HEK293T (cell line): ENCODE measurements at places on chromosomes 1 and 21.

DNA sequence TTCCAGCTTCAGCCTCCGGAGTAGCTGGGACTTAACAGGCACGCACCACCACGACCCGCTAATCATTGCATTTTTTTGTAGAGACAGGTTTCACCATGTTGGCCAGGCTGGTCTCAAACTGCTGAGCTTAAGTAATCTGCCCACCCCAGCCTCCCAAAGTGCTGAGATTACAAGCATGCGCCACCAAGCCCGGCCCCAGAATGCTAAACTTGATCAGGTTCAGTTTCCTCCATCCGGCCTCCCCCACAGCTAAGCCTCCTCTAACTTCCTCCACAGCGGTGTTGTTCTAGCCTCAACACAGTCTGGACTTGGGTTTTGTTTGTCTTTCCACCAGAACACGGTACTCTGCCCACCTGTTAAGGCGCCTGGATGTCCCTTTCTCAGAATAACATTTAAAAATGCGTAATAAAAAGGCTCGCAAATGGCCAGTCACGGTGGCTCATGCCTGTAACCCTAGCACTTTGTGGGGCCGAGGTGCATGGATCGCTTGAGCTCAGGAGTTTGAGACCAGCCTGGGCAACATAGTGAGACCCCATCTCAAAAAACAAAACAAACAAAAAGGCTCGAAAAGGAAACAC is 2.4 kb downstream of the PARP1 start:
- DNase-seq = no peak

DNA sequence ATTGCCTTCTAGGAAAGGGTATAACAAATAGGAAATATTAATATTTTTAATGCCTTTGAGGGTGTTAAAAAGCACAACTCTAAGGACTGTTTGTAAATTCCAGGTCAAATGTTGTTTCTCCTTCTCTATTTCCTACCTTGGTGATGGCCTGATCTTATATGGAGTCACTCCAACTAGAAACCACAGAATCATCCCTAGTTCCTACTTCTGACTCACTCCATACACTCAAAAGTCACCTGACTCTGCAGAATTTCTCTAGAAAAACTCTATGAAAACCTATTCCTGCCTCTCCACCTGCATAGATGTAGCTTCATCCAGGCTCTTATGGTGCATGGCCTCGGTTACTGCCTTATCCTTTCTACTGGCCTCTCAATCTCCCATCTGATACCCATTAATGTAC is 14.5 kb downstream of the RGS4 start:
- no peak for DNase-seq

DNA sequence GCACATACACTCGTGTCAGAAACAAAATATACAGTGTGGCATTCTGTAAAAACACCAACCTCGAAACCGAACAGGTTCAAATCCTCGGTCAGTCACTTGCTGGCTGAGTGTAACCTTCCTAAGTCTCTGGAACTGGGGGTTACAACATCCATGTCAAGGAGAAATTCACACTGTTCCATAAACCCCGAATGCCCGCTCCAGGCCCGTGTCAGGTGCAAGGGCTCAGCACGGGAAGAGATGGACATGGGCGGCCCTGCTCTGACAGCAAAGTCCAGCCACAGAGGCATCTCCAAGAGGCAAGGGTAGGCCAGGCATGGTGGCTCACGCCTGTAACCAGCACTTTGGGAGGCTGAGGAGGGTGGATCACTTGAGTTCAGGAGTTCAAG is 79.5 kb downstream of the SLC66A1 start:
- DNase-seq = no peak

- DNase-seq = no peak
Observed at GRCh38 chr1:99986656-99987225, 16.9 kb downstream of the SLC35A3 start.

- no peak for DNase-seq
Observed at GRCh38 chr1:209815490-209815889, 9.5 kb upstream of the IRF6 start.

DNA sequence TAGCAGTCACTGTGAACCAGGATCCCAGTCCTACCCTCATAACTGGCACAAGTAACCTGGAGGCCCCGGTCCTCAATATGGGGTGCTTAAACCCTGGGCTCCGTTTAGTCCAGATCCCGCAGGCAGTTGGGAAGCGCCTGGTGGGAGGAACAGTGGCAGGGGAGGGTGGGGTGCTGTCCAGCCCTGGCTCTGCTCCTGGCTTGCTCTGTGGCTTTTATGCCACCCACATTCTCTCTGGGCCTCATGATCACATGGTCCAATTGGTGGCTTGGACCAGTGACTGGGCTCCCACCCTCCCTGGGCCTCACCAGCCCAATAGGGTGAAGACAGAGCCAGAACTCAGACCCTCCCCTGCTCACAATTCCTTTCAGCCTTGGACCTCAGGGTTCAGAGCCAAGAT is 2.9 kb downstream of the CD164L2 start:
- no peak for DNase-seq

- DNase-seq = no peak
Observed at GRCh38 chr1:4393191-4393590, 261.2 kb upstream of the AJAP1 start.

DNA sequence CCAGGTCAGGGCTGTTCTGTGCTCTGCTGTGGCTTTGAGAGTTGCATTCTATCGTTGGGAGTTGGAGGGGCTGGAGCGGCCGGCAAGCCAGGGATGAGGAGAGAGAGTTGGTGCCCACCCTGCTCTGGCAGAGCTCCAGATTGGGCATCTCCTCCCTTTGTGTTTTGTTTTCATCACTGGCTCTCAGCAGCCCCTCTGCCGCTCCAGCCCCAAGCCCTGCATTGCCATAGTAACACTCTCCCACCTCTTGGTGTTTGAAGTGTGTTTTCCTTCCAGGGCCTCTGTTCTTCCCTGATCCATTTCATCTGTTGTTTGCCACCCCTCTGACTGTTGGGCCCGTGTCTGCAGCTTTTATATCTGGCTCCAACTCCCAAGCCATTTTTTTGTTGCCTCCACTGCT is 152.7 kb downstream of the URB2 start:
- no peak for DNase-seq

GRCh38 chr1:107604825-107605224 is 360.2 kb downstream of the VAV3 start:
- no peak for DNase-seq

DNA sequence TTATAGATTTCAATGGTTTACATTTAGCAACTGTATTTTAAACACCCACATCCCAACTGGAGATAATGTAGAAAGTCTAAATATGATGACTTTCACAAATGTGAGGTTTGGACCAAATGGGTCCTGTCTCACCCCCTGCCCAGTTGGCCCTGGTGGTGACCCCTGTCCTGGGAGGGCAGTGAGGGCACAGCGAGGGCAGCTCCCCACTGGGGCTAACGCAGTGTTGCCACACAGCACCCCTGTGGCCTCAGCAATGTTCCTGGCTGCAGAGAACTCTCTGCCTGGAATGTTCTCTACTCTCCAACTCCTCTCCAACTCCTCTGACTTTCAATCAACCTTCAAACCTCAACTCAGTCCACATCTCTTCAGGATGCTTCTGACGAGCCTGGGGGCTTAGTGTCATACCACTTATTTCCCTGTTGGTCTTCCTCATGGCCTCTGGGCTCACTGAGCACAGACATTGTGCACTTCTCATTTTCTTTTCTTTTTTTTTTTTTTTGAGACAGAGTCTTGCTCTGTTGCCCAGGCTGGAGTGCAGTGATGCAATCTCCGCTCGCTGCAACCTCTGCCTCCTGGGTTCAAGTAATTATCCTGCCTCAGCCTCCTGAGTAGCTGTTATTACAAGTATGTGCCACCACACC is 25.8 kb downstream of the KCNA10 start:
- no peak for DNase-seq

GRCh38 chr1:51877434-51878307 is 856 bp downstream of the NRDC start:
- peak; percentile 12 for DNase-seq

DNA sequence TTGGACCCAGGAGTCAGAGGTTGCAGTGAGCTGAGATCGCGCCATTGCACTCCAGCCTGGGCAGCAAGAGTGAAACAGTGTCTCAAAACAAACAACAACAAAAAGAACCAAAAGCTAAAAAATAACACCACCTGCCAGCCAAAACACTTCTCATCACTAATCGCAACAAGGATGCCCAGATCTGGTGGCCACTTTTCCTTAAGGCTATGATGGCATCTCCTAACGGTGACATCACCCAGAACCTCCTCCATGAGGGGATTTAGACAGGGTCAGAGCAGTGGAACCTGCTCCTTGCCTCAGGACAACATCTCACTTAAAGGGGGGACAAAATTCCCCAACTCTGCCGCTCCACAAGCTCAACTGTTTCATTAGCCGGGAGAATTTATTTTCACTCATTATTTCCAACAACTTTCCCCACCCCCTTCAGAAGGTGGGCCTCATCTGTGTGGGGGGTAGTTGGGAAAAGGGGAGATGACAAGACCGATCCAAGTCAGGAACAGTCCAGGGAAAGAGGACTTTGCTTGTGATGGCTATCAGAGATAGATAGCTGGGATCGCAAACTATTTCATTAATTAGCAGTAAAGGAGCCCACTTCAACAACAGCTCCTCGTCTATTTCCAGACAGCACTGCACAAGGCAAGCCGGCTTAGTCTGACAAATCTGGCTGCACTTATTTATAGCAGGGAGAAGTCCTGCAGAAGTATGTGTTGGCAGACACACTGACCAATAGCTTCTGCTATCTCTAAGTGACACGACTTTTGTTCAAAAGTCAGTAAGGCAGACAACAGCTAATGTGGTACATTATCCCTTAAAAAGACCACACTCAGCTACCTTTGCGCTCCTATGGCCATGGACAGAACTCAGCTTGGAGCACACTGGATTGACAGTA is 2.6 kb downstream of the PABPC4 start:
- no peak for DNase-seq

- no peak for DNase-seq
Observed at GRCh38 chr1:198179556-198179981, 22.8 kb downstream of the NEK7 start.

DNA sequence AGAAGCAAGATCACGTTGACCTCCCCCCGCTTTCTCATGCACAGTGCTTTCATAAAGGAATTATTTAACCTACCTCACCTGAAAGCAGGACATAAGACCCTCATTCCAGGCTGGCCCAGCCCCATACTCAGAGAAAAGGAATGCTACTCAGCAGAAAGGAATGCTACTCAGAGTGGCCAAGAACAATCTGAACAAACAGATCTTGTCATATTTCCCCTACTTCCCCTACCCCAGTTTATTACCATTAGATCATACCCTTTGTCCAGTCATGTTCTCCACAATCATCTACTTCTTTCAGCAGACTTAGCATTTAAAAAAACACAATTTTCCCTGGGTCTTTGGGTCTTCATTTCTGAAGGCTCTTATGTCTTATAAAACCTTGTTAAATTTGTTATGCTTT is 89.8 kb downstream of the SLC16A1 start:
- no peak for DNase-seq

GRCh38 chr1:97013941-97014340 is 292.4 kb downstream of the PTBP2 start:
- no peak for DNase-seq

DNA sequence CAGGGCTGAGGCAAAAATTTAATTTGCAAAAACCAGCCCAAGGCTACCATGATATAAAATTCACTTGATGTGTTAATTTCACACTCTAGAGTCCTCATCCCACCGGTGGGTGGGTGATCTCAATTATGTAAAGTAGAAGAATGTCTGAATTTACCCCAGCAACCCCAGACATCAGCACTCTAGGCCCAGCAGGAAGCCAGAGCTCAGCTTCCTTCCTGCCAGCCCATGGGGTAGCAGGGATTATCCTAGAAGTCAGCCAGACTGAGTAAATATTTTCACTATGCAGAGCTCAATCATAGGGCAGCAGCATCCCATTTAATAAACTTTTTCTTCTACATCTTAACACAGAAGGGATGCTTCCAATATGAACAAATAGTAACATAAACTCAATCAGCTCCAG is 71.0 kb downstream of the SIPA1L2 start:
- DNase-seq = no peak

GRCh38 chr1:30171537-30172298 is 551.7 kb downstream of the MATN1 start:
- DNase-seq = no peak
